NCI-H2171 treated with DMSO at 0.1 percent for 48 hours (cell line): ENCODE measurements at places on chromosomes 5 and 9.

DNA sequence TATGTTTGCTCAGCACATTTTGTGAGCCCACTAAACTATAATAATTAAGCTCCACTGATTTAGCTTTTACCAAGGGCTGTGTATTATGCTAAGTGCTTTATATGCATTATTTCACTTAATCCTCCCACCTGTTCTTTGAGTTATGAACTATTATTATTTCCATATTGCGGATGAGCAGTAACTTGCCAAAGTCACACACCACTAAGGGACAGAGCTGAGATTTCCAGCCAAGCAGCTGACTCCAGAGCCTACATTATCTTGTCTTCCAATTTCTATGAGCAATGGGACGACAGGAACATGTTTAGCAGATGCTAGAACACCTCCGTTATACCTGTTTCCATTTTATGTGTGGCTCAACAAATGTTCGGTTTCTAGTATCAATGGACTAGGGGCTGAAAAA lies 237.5 kb upstream of the PANK3 start:
- no peak for DNase-seq

GRCh38 chr5:157025093-157025698 lies 33.7 kb downstream of the HAVCR1 start:
- no peak for DNase-seq

DNA sequence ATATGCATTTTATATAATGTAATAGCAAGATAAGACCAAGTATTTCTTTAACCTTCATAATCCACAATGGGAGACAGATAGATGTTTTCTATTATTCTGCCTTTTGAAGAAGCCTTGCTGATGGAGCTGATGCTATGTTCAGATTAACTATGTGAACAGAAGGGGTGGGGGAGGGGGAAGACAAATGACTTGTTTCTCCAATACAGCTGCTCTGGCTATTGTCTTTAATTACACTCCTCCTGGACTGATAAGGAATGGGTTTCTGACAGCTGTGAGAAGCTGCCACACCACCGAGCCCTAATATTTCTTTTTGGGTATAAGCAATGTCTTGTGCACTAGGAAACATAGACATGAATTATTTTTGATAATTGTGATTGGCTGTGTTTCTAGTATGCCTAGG lies 62.0 kb downstream of the CAVIN4 start:
- DNase-seq = peak; percentile 87

DNA sequence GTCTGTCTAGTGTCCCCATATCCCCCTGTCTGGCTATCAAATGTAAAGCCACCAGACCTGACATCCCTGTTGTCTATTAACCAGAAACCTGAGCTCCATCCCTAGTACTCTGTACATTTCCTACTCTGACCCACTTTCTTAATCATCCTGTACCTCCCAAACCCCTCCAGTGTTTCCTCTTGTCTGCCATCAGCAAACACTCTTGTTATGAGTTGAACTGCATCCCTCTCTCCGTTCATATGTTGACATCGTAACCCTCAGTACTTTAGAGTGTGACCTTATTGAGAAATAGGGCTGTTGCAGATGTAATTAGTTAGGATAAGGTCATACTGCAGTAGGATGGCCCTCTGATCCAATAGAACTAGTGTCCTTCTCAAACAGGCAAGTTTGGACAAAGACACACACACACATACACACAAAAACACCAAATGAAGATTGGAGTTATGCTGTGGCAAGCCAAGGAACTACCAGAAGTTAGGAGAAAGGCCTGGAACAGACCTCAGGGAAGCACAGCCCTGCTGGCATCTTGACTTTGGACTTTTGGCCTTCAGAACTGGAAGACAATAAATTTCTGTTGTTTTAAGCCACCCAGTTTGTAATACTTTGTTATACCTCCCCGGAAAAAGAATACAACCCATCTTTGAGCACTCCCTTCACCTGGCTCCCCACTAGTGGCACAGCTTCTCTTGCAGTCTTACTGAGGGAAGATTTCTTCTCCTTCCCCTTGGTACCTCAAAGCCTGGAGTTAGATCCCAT lies 180.0 kb upstream of the PTGER4 start:
- DNase-seq = no peak

- DNase-seq = no peak
Observed at GRCh38 chr9:17757816-17758215, 178.9 kb downstream of the SH3GL2 start.

DNA sequence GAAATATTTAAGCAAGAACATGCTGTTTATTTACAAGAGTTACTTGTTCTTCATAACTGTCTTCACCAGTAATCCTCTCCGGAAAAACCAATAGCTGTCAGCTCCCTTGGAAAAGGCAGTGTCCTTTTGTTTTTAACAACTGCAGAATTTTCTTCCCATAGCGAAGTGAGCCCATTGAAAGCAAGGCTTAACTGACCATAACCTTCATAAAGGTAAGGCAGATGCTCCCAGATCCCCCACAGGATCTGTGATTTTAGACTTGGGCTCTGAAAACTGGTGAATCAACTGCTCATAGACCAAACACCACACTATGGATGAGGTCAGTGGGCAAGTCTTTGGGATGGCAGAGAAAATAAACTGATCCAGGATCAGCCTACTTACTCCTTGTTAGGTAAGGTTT lies 155.0 kb downstream of the GLIS3 start:
- DNase-seq = no peak

- no peak for DNase-seq
Observed at GRCh38 chr5:101425339-101425859, 522.3 kb upstream of the ST8SIA4 start.

GRCh38 chr5:110108520-110108919 lies 418.8 kb downstream of the MAN2A1 start:
- DNase-seq = no peak

DNA sequence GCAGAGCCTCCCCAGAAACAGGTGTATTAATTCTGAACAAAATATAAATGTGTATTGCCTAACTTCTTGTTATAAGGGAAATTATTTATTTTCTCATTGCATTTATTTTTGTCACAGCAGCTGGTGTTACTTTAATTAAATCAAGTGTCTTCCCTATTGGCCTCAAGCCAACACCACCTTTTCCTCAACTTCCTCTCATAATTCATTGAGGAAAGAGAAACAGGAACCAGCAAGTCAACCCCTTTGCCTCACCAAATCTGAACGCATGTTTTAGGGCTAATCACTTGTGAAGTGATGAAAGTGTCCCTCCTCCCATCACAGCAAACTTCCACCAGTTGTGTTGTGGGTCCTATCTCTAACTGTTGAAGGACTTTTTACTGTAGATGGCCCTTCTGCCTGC lies 73.1 kb downstream of the DIRAS2 start:
- peak; percentile 53 for DNase-seq

DNA sequence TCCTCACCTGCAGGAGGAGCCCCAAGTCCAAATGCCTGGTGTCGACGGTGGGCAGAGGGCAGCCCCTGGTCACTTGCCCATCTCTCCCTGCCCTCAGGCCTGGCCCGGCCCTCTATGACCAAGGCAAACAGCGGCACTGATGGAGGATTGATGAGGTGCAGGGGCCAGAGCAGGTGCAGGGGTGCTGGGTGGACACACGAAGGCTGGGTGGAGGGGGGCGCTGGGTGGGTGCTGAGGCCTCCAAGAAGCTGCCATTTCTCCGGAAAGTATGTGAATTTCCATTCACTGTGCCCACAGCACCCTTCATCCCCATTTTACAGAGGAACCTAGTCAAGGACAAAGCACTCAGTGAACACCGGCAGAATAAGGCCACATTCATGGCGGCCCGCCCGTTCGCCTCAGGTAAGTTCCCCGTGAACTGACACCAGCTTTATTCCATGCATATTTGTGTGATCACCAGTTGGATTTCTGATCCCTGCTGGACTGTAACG lies 143.8 kb upstream of the PPP1R26 start:
- no peak for DNase-seq

GRCh38 chr9:120841930-120842684 lies 615 bp downstream of the PSMD5 start:
- no peak for DNase-seq

GRCh38 chr5:59758566-59758965 lies 135.0 kb downstream of the PDE4D start:
- DNase-seq = no peak

DNA sequence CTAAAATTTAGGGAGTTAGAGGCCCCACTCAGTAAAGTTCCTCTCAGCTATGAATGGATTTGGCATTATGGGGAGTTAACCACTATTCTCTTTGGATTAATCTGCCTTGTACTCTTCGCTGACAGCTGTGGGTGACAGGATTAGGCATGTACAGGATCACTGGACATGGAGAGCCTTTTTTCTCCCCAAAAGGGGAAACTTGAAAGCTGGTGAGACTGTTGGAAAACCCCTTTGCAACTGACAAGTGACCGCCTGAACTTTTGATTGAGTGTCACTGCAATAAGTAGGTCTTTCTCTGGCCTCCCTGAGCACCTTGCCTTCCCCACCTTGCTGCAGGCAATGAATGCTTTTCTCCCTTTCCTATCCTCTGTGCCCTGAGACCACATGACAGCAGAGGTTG lies 68.3 kb downstream of the ERP44 start:
- DNase-seq = no peak
